ENCODE measurements at places on chromosomes 12 and 14.

DNA sequence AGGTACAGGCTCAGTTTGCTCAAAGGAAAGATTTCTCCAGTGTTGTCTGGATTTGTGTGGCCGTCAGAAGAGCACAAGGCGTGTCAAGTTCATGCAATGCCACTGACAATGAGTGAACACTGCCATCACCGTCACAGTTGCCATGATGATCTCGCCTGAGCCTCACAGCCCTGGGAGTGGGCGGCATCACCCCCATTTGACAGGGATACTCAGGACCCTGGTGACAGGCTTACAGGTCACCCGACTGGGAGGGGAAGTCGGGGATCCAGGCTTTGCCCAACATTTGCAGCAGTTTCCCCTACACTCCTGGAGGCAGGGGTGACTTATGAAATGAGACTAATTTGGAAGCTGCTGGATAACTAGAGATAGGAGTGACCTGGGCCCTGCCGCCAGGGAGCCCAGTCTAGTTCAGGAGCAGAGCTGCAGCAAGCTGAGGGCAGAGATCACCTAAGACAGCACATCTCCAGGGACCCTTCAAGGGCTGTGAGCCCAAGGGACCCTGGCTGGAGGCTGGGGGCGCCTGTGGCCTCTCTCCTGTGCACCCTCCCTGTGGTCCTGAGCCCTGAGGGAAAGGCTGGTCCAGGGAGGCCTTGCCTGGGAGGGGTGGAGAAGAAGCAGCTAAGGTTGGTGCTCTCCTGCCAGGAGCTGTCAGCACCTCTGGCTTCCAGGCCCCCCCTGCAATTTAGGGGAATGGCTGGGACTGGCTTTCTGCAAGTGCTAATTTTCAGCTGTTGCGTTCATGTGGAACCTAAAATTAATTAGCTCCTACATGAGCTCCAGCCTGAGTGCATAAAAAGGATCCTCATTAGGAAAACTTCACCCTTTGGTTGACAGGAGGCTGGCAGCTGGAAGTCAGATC lies 32.4 kb upstream of the BEGAIN start:
- DNase-seq: no peak

- DNase-seq: no peak
Observed at GRCh38 chr14:74892745-74893144, 11.0 kb downstream of the DLST start.

DNA sequence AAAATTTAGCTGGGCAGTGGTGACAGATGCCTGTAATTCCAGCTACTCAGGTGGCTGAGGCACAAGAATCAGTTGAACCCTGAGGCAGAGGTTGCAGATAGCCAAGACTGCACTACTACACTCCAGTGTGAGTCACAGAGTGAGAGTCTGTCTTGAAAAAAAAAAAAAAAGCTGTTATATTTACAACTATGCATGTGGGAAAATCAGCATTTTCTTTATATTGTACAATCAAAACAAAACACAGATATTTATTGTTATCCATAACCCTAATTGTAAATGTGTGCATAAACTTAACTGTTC lies 12.5 kb downstream of the C1R start:
- DNase-seq: no peak

GRCh38 chr12:113197518-113198077 lies 12.1 kb downstream of the RITA1 start:
- DNase-seq: no peak

DNA sequence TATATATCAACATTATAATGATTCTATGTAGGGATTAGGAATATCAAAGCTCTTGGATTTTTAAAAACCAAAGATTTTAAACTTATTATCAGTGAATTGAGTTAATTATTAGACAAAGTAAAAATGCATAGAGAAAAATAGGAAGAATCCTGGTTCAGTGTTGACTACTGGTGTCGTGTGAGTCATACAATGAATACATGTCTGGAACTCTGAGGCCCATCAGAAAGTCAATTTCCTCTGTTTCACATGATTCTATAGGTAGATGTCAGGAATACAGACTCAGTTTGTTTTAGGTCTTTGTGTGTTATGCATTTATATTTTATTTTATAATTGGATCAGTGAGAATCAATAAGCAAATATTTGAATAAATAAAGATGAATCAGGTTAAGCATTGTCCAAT lies 84.5 kb upstream of the RTL1 start:
- DNase-seq: no peak

DNA sequence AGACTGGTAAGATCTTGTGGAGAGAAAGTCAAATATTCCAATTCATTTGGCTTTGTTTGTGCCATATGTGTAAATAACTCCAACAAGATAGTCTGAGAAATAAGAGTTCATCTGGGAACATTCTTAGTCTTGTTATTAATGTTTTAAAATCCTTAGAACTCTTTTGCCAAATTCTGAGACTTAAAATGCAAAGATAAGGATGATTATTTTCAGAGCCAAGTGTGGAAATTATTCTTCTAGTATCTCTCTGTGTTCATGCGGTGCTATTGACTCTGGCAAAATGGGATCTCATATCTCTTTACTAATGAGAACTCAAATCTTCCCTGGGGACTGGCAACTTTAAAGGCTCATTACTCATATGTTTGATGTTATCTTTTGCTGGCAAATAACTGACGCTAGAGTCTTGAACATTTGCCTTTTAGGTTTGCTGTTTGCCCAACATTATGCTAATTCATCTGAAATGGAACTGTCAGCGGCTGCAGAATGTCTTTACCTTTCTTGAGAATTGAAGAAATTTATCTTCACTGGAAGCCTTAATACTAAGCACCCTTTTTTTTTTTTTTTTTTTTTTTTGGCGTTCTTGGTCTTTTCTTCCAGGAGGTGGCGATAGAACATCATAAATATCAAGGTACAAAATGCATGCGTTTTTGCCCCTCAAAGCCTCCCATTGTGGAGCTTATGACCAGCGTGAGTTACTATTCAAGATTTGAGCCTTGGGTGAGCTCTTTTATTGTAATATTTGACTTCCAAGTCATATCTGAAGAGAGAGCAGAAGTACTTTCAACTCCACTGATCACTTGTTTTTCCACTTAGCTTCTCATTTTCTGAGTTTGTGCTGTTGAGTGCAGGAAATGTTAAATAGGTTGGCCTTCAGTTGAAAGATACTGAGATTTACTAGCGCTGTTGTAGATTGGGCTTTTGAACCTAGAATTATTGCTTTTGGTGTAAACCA lies 86.5 kb downstream of the CAND1 start:
- no peak for DNase-seq

- DNase-seq: no peak
Observed at GRCh38 chr14:40574780-40575179, 1031.9 kb upstream of the LRFN5 start.

DNA sequence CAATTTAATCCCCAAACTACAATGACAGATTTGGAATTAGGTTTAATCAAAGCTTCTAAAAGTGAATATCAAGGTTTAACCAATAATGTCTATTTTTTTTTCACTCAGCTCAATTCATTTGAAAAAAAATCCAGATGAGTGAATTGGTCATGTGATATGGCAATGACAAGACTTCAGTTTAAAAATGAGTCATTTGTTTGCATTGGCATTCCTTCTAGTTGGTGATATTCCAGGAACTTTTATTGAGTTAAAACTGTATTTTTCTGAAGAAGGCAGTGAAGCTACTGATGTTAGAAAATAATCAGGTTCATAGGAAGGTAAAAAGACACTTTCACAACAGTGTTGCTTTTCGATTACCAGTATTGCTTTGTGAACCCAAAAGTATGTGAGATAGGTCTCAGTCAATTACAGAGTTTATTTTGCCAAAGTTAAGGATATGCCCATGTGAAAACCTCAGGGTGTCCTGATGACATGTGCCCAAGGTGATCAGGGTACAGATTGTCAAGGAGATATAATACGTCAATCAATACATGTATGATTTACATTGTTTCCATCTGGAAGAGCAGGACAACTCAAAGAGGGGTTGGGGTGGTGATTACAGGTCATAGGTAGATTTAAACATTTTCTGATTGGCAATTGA lies 1214.9 kb downstream of the GALC start:
- no peak for DNase-seq

DNA sequence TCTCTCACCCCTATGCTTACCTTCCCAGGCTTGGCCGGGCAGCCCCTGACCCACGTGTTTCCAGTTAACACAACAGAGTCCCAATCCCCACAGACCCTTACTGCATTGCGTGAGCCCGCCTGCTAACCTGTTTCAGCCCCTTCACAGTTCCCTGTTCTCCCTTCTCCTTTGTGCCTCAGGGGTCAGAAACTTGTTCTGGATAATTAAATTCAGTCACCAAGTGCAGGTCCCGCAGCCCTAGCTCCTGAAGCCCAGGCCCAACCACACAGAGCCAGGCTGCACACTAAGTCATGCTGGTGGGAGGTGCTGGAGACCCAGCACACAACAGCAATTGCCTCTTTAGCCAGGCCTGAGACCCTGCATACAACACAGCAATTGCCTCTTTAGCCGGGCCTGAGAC lies 9.6 kb downstream of the ISM2 start:
- DNase-seq: no peak

GRCh38 chr12:72289633-72290032 lies 17.5 kb downstream of the TRHDE start:
- DNase-seq: no peak

DNA sequence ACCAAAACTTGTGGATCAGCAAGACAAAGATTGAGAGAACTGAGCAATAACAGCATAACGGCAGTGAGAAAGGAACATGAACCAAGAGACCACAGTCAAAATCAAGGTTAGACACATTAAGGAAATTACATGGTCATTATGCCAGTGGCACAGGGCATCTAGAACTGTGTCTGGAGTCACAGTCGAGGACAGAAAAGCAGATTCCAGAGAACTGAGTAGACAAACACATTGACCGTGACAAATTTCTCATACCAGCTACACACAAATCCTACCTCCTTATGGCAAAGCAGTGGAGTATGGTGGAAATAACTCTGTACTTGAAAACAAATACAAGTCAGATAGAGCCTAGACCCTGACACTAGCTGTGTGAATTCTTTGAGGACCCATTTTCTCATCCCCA lies 367.3 kb downstream of the DUSP6 start:
- no peak for DNase-seq

- peak; percentile 37 for DNase-seq
Observed at GRCh38 chr14:63727231-63727735, 582 bp downstream of the SGPP1 start.

GRCh38 chr12:72267974-72268373 lies 4.2 kb upstream of the TRHDE start:
- no peak for DNase-seq

- no peak for DNase-seq
Observed at GRCh38 chr12:124545508-124546418, 21.6 kb downstream of the NCOR2 start.

- no peak for DNase-seq
Observed at GRCh38 chr12:104565606-104566243, 109.0 kb downstream of the CHST11 start.

DNA sequence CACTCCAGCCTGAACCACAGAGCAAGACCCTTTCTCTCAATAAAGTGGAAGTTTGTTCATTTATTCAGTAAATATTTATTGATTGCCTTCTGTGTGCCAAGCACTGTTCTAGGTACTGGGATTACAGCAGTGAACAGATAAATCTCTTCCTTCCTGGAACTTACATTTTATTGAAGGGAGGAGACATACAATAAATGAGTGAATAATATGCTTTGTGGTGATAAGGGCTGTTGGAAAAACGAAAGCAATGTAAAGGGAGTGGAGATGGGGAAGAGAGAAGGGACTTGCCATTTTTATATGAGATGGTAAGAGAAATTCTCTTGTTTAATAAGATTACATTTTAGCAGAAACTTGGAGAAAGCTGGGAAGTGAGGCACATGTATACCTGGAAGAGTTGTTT lies 1.6 kb downstream of the GSKIP start:
- DNase-seq: no peak

- no peak for DNase-seq
Observed at GRCh38 chr12:46717868-46718267, 107.9 kb downstream of the SLC38A4 start.

DNA sequence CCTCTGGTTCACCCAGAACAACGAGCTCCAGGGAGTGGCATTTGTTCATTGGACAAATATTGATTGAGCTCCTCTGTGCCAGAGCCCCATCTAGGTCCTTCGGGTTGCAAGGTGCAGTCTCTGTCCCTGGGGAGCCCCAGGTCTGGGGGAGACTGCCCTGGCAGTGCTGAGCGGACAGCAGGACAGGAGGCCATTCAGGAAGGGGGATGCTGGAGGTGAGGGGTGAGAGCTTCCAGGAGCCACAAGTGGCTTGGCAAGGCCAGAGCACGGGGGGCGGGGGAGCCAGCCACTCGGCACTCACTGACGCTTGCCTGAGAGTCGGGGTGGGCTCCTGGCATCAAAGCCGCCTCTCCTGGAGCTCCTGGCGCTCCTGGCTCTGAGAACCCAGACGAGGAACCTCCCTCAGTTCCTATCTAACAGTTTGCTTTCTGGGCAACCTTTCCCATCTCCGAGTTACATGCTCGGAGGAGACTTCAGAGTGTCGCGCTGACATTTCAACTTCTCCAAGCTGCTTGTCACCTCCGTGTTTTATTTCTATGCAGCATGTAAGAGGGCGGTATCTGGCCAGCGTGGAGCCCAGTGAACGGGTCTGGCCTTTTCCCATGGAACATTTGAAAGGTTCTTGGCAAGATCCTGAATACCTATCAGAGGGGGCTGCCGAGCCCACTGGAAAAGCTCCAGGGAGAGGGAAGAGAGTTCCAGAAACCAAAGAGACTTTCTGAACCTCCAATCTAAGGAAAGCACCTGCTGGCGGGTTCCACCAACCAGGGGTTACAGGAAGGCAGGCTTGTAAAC lies 62.0 kb upstream of the BCL11B start:
- no peak for DNase-seq

DNA sequence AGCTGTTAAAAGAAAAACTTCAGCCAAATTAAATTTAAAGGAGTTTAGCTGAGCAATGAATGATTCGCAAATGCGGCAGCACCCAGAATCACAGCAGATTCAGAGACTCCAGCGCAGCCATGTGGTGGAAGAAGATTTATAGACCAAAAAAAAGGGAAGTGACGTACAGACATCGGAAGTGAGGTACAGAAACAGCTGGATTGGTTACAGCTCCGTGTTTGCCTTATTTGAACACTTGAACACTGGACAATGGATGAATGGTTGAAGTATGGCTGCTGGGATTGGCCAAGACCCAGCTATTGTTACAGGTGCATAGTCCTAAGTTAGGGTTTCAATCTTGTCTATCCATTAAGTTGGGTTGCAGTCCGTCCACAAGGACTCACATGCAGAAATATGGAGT lies 42.6 kb downstream of the GALNT8 start:
- DNase-seq: no peak

GRCh38 chr12:108819920-108820706 lies 37.3 kb downstream of the SSH1 start:
- DNase-seq: no peak

DNA sequence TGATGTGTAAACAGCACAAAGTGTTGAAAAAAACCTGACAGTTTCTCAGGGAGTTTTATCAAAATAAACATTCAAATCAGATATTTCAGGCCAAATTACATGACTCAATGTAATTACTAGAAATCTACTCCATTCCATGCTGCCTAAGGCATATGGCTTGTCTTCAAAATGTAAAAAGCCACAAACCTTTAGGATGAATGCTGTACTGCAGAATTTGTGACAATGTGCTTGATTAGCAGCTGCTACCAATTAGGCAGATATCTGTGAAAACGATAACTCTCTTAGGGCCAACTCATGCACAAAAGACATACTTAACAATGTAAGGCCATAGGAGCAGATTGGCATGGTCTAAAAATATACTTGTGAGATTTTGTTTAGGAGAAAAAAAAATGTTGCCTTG lies 267.0 kb downstream of the DACT1 start:
- no peak for DNase-seq

GRCh38 chr12:94263905-94264561 lies 115.7 kb downstream of the PLXNC1 start:
- DNase-seq: no peak

- no peak for DNase-seq
Observed at GRCh38 chr14:105061428-105062047, 3.7 kb downstream of the GPR132 start.

GRCh38 chr14:29390081-29390832 lies 537.4 kb downstream of the PRKD1 start:
- DNase-seq: no peak

Data from dorsolateral prefrontal cortex (tissue), 122 donors.